Upper lobe of right lung (tissue), 1 donor: ENCODE measurements at places on chromosomes 4 and X. TPM values are rescaled to one million over a fixed set of nuclear protein-coding genes. Genes with fewer than 3 reads are reported as not detected.

GRCh38 chr4:171588764-171589163, 224.4 kb upstream of the GALNTL6 start:
- DNase-seq = no peak

The PF4V1 gene
- not detected for total RNA-seq

DNA sequence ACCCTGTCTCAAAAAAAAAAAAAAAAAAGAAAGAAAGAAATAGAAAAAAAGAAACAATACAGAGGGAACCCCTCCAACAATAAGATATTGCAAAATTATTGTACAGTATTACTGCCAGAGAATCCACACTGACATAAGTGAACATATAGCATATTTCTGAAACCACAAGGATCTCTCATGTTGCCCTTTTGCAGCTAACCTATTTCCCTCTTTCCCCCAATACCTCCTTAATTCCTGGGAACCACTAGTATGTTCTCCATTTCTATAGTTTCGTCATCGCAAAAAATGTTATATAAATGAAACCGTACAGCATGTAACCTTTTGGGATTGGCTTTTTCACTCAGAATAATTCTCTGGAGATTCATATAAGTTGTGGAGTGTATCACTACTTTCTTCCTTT, 20.0 kb upstream of the BMP2K start:
- DNase-seq = no peak

The FGFBP2 gene
- total RNA-seq = 5.6 TPM

DNA sequence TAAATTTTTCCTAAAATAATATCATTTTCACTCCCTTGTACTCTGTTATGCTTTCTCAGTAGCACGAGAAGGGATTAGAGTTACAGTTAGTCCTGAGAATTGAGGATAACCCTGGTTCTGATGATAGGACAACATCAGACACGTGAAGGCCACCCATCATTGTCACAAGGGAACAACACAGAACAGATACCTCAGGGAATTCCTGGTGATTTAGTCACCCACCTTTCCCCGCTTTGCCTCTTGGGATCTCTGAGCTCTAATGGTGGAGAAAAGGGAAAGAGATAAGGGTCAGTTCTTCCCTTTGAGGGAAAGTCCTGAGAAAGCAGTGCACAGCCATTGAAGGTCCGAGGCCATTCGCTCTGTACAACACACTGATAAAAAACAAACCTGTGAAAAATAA, 112.3 kb upstream of the GALNT7 start:
- no peak for DNase-seq

The GCNA gene
- total RNA-seq = 3.4 TPM

- no peak for DNase-seq
Measured at GRCh38 chr4:104818579-104818978, 323.9 kb upstream of the CXXC4 start.

DNA sequence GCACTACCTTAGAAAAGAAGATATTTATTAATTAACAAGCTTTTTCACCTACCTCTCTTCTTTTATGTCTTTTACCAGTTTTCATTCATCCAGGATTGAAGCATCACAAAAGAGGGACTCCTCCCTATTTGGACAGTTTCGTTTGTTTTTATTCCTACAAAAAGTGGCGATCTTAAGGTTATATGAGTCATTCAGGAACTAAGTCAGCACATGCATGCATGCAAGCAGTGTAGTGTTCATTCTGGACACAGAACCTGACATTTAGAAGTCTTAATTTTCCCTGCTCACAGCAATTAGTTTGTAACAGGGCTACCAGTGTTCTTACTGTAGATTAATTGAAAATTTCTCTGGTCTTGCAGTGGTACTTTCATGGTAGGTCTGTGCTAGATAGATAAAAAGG, 47.9 kb upstream of the QRFPR start:
- no peak for DNase-seq

The MAGEB10 gene
- total RNA-seq = not detected

DNA sequence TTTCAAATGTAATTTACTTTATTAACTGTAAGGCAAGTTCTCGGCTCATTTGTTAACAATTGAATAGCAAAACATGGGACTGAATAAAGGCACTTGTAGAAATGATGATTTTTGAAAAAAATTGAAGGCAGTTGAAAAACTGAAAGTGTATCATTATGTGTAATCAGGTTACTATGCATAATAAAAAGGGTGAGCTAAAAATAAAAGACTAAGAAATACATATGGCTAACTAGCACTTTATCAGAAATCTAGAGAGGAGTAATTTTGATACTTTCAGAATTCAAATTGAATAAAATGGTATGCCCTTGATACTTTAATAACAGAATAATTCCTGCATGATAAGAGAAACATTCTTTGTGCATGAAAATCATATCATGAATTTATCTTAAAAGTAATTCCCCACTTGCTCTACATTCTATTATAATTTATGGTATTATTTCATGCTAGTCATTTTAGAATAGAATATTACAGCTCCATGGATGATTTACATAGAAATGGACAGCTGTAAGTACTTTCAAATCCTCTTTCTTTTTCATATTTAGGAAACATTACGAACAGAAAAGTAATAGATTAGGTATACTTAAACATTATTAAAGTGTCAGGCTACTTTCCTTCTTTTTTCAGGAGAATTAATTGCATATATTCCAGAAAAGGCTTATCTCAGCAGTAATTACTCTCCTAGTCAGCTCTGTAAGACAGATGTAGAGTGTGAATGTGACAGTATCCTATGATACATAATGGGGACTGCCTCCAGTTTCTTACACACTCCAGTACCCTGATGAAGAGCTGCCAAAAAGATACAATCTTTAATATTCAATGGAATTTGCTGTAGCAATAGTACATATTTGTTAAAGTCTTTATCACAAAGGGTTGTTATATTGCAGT, 697.3 kb downstream of the CCSER1 start:
- DNase-seq = no peak

The MTMR8 gene
- total RNA-seq = 1.9 TPM

DNA sequence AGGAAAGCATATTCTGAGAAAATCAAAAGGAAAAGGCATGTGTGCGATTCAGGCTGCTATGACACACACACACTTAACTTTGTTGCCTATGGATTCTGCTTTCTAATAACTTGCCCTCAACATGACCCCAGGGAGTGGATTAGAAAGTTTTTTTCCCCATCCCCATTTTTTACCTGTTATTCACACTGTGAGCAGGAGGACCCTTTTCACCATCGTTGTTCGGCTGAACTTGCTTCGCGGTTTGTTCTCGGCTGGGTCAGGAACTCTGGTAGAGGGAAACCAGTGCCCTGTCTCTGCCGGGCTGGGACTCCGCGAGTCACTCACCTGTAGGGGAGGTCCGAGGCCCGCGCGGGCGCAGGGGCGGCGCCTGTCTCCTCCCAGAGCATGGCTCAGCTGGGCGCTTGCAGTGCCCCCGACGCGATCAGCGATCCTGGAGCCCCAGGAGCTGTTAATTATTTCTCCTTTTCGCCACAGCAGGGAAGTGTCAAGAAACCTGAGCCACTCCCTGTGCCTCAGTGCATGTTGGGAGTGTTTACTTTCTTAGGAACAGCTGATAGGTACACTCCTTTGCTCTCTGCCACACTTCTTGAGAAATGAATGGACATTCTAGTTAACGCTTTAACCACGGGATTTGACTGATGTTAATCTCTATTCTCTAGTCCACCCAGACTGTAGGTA, at the start of gene RASSF6:
TSS of gene RASSF6 (minus strand) at position 322 of the 678 bp plus-strand sequence. CDS start 8,641 bp downstream, outside the sequence.
- DNase-seq = peak; percentile 93

DNA sequence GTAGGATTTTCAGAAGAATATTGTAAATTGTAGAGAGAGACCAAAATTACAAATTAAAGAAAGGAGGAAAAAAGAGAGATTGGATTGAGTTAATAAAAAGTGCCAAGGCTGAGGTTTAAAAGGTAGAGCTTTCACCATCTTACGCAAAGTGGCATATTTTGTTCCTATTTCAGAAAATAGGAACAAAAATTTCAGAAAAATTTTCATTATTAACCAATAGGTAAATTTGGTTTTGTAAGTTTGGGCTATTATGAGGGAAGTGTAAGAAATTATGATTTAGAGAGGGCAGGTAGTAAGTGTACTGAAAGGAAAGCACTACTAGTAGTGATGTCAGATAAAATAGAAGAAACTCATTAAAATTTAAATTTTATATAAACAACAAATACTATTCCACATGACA, 479.7 kb downstream of the ACTRT1 start:
- no peak for DNase-seq

The DMP1 gene
- total RNA-seq = not detected

GRCh38 chr4:158811216-158811540, 42.4 kb downstream of the FNIP2 start:
- no peak for DNase-seq

The C1GALT1C1 gene
- total RNA-seq = 24.0 TPM

The UGT8 gene
- total RNA-seq = 2.8 TPM

- no peak for DNase-seq
Measured at GRCh38 chr4:15677507-15677988, 4.1 kb upstream of the FAM200B start.

- no peak for DNase-seq
Measured at GRCh38 chrX:116172976-116173375, 2.4 kb downstream of the AGTR2 start.

The RS1 gene
- 4.7 TPM for total RNA-seq

DNA sequence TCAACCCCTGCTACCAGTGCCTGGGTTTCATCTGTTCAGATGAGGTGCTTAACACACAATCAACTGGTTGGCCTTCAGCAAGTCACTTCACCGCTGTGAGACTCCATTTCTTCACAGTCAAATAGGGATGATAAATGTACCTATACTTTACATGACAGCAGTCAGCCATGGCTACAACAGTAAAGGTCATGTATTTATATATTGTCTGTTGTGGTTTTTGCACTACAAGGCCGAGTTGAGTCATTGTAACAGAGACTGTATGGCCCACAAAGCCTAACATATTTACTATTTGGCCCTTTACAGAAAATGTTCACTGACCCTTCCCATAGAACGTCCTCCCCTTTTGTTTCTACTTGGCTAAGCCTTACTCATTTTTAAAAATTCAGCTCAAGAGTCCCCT, 404.6 kb upstream of the F9 start:
- DNase-seq = no peak

DNA sequence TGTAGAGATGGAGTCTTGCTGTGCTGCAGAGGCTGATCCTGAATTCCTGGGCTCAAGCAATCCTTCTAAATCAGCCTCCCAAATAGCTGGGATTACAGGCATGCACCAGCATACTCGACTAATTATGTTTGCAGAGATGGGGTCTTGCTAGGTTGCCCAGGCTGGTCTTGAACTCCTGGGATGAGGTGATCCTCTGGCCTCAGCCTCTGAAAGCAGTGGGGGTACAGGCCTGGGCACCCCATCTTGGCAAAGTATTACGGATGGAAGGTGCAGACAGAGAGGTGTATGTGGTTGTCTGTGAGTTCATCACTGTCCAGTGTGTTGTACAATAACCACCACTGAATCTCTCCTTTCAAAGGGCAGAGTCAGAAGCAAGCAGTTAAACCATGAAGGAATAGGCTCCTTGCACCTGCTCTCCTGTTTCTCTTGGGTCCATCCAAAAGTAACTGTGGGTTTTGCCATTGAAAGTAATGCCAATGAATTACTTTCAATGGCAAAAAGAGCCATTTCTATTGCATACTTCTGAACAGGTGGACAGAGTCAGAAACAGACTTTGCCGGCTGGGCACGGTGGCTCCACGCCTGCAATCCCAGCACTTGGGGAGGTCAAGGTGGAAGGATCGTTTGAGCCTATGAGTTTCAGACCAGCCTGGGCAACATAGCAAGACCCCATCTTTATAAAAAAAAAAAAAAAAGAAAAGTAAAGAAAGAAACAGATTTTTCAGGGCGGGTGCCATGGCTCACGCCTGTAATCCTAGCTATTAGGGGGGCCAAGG, 7.0 kb upstream of the AKAP17A start:
- DNase-seq = no peak

The CACNA1F gene
- total RNA-seq = 1.4 TPM

The GAGE12H gene
- total RNA-seq = not detected

- no peak for DNase-seq
Measured at GRCh38 chr4:65737672-65738071, 67.4 kb upstream of the EPHA5 start.

DNA sequence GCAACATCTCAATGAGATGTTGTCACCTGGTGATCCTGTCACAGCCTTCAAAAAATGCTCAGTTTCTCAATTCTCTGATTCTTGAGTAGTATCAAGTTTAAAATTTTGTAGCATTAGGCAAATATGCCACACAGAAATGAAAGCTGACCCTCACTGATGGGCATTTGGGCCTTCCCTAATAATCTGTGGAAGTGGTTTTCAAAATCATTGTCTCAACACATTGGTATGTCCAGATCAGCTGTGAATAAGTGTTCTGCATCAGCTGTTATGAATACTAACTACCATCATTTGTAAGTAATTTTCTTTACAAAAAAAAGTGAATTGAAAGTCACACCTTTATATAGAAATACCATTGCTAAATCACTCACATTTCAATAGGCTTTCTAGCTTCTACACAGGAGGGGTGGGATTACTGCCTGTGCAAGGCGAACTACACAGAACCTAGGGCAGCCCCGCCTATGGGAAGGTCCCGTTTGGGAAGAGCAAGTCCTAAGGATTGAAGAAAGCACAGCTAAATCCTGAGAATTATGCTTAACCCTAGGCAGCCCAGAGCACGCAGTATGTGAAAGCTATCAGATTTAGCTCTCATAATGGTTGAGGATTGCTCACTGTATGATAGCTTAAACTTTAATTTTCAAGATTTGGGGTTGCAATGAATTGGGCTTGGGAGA, 73.4 kb downstream of the GPC3 start:
- no peak for DNase-seq

GRCh38 chr4:155173371-155173770, 35.1 kb upstream of the NPY2R start:
- DNase-seq = no peak

The NMU gene
- total RNA-seq = 2.1 TPM

The FOXO4 gene
- total RNA-seq = 31.6 TPM

The PAGE4 gene
- not detected for total RNA-seq

DNA sequence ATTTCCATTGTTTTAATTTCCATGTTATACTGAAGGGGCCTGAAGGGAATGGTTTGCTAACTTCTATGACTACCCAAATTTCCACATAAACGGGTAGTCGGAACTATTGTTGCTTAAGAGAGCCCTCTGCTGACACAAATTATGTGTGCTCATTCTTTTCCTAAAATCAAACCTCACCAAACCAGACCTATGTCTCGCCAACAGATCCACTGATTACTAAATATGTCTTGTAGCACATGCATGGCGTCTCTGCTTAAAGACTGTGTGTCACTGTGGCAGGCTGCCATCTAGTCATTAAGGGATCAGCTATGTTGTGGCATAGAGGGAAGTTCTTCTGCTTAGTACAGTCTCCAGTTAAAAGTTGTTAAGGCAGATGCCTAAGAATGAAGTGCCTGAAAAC, 25.1 kb downstream of the PIR start:
- DNase-seq = no peak

DNA sequence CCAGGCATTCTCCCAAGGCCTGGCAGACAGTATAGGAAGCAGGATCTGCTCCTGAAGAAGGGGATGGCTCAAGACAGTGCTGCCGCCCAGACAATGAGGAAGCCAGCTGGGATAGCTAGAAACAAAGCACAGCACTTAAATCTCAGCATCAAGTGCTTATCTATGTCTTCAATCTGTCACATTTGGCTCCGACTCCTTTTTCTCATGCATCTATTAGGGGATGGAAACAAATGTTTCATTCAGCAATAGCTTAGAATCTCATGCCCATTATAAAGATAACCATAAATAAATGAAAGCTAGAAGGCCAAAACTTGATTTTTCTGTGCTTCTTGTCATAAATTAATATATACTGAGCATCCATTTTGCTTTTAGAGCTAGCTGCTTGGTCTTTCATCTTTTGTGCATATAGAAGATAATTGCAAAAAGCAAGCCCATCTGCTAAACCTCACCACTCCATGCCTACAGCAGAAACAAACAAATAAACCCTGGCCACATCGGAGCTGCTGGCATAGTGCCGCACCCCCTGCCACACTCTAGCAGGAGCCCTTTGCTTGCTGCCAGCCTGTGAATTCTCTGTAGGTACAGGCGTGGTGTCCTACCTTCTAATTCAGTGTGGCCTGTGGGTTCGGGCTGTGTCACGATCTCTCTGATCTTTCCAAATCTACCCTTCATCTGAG, 75.9 kb downstream of the AASDH start:
- no peak for DNase-seq
